Activated effector memory CD4-positive, alpha-beta T cell treated with Interleukin-2 at 50 U/mL for 16 hours (primary cell): ENCODE measurements at places on chromosomes 2 and 18.

DNA sequence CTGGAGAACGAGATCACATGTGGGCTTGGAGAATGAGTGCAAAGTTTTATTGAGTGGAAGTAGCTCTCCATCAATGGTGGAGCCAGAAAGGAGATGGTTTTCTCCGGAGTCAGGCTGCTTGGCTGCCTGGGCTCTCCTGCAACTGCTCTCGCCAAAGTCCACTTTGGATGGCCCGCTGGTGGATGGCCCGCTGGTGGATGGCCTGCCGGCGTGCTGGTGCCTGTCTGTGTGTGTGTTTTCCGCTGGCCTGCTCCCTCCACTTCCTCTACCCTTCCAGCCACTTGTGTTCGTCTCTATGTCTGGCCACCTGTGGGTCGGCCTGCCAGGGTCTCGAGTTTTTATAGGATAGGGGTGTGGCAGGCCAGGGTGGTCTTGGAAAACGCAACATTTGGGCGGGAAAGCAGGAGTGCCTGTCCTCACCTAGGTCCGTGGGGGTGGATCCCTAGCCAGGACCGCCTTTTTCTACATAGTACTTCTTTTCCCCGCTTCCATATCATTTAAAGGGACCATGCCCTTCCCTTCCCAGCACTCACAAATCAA lies 1292.1 kb upstream of the PIK3C3 start:
- no peak for DNase-seq

- no peak for DNase-seq
Observed at GRCh38 chr2:223952280-223952968, 4.8 kb upstream of the MRPL44 start.

GRCh38 chr2:3876221-3876620 lies 172.8 kb downstream of the DCDC2C start:
- DNase-seq, result no peak

- DNase-seq, result no peak
Observed at GRCh38 chr2:205543937-205544702, 138.2 kb upstream of the NRP2 start.

DNA sequence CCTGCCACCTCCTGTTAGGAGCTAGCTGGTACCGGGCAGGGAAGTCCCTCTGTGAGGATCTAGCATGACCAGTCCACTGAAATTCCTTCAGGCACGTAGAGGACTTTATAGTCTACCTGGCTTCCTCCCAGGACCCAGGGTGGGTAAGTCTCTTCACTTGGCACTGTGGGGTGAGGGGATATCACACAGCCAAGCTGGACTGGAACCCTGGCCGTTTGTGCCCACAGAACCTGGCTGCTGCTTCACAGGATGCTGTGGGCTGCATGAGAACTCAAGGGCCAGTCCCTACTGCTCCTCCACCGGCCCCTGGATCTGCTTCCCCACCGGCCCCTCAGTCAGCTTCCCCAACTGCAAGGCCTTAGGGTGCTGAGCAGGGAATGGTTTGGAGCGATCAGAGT lies 35.8 kb downstream of the HS1BP3 start:
- no peak for DNase-seq

DNA sequence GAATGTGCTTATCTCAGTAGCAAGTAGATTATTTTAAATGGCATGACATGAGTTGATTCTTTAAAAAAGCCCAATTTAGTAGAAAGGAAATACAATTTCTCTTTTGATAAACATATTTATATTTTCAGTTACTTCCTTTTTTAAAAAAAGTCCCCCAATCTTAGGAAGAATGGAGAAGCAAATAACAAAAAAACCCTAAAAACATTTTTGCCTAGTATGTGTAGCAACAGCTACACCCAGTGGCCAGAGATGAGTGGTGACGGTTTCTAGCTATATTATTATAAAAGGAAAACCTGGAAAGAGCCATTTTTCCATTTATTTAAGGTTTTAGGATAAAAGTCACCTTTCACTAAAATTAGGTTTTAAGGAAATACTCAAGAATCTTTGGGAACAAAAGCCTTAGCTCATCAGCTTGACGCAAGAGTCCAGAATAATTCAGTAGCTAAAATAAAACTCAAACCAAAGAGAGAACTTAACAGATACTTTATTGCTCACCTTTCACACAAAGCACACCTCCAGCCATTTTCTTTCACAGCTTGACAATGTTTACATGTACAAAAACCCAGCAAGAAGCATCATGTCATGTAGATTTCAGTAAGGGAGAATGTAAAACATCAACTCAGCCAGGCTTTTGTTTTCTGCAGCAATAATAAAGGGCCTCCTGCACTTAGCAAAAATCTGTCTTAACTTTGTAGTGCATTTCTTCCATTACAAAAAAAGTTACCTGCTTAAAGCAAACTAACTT lies 15.7 kb downstream of the FAM98A start:
- DNase-seq, result no peak

GRCh38 chr18:4181086-4181485 lies 274.0 kb downstream of the DLGAP1 start:
- no peak for DNase-seq

DNA sequence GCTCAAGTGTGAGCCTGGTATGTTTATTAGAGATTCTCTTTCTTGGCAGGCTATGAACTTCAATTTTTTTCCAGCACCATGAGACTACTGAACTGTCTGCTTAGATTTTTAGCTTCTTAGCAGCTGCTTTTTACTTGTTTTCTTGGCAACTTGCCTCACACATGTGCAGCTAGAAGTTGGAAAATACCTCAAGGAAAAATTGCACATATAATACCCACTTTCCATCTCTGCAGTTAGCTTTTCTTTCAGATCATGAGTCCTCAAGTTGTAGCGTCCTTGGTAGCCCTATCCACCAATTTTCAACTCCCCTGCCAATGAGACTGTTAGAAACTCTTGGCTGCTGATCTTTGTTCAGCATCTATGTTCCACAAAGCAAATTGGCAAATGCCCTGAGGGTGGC lies 302.1 kb downstream of the HRH4 start:
- no peak for DNase-seq

DNA sequence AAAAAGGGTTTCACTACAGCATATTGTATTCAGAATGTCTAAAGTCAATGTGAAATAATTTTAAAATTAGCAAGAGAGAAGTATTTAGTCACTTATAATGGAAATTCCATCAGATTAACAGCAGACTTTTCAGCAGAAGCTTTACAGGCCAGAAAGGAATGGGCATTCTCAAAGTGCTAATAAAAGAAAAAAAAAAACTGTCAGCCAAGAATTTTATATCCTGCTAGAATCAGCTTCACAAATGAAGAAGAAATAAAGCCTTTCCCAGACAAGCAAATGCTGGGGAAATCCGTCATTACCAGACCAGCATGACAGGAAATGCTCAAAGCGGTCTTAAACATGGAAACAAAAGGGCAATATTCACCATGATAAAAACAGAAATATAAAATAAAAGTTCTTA lies 18.8 kb downstream of the LMAN1 start:
- no peak for DNase-seq

- no peak for DNase-seq
Observed at GRCh38 chr2:102040229-102040628, 48.5 kb downstream of the IL1R2 start.

DNA sequence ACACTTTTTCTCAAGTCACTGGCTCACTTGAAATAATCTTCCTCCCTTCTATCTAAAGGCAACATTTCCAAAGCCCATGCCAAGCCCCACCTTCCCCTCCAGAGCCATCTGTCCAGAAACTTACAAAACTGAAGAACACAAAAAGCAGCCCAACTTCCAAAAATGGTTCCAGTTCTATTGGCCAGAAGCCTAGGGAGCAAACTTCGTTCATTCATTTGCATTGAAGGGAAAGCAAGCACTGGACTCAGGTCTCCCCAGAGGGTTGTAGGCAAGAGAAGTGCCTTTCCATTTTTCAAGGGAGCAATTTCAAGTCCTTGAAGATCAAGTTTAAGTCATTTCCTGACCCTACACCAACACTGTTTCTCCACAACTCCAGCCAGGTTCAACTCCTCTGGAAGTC lies 585.0 kb downstream of the BCL11A start:
- no peak for DNase-seq

DNA sequence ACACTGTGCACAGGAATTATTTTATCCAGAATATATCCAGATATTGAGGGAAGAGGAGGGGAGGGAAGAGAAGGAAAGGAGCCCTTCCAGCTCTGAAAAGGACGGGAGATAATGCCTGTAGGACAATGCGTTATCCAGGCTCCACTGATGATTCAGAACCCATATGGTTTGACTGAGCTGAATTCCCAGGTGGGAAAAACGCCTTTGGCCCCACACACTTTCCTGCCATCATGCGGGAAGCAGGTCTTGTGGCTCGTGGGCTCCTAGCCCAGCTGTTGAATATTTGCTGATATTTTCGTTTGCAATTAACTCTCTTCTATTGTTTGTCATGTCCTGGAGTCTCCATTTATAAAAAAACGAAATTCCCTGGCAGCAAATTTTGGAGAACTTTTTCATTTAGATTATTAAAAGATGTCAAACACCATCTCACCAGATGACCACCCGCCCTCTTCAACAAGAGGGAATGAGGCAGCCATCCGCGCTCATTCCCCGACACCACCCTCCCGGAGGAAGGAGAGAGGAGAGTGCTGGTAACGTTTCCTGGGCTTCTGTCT lies 8.9 kb downstream of the COL6A3 start:
- DNase-seq, result no peak

GRCh38 chr18:11667578-11667977 lies 21.5 kb upstream of the GNAL start:
- no peak for DNase-seq

- no peak for DNase-seq
Observed at GRCh38 chr18:55252053-55252675, 292.9 kb upstream of the CCDC68 start.

DNA sequence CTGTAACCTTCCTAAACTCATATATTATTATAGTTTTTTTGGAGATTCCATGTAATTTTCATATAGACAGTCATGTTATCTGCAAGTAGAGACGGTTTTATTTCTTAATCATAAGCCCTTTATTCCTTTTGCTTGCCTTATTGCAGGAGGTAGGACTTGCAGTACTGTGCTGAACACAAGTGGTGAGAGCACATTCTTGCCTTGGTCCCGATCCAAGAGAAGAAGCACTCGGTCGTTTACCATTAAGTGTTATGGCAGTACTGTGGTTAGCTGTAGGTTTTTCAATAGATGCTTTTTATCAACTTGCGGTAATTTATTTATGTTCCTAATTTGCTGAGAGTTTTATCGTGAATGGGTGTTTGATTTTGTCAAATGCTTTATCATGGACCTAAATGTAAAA lies 305.7 kb downstream of the DYSF start:
- no peak for DNase-seq

DNA sequence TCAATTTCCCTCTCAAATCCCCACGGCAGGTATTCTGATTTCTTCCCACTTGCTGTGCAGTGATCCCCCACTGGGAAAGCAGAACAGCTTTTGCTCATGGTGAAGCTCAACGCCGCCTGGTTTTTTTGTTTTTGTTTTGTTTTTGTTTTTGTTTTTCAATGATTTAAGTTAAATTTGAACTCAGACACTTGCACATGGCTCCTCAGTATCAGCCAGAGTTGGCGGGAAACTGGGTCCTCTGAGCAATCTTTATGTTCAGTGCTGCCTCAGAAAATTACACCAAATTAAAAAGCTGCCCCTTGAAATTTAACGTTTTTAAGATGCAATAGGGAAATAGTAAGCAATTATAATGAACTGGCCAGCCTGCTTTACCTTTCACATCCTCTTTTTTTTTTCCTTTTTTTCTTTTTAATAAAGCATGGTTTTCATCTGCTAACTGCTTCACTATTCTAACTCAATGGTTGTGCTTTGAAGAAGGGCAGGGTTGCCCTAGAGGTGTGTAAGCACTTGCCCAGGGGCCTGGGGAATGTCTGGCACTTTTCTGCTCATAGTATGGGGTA lies 277.0 kb upstream of the HNRNPA3 start:
- no peak for DNase-seq

DNA sequence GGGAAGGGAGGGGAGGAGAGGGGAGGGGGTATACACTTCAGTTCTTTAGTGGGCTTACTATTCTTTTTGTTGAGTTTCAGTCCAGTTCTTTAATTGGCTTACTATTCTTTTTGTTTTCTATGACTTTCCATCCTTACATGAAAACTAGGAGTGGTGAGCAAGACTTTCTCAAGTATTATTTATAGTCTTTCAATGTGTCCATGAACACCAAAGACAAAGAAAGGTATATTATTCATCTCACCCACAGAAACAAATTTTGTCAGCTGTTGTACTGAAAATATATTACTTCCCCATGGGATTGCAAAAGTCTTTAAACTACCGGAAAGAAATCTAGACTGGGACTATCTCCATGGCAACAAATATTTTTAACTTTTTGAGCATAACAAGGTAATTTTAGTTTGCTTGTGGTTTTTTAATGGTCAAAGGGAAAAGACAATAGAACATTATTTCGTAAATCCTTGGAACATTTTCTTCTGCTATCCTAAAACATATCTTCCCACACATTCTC lies 17.6 kb downstream of the ADAM17 start:
- no peak for DNase-seq

DNA sequence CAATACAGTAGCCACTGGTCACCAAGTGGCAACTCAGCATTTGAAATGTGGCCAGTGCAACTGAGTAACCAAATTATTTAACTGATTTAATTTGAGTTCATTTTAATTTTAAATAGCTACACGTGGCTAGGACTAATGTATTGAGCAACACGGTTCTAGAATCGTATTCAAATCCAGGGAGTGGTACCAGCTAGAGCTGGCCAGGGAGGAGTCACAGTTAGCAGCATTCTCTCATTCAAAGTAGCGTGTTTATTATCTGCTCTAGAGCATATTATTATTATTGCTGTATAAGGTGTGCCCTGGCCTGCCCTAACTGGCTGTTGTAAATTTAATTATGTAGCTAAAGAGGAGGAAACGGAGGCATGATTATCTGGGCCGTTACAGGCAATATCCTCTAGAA lies 92.9 kb downstream of the GALNT3 start:
- DNase-seq, result no peak

DNA sequence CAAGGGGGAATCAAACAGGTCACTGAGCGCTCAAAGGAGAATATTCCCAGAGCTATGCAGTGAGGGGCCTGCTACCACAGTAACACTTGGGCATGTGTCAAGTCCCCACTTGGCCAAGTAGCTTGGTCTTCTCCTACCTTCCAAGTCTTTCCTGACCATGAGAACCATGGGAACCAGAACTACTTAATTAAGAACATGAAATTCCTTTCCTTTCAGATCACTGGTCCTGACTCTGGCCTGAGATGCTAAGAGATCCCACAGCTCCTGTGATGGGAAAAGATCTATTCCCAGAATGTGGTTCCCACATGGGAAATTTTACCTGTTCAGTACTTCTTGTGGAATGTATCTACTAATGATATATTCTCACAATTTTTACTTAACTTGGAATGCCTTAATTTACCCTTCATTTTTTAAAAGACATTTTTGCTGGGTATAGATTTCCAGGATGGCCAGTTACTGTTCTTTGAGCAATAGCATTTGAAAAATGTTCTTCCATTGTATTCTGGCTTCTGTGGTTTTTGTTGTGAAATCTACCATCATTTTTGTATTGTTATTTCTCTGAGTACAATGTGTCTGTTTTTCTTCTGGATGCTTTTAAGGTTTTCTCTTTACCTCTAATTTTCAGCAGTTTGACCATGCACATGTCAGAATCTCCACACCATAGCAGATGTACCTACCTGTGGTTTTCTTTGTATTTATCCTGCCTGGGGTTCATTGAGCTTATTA lies 37.9 kb downstream of the KCNIP3 start:
- no peak for DNase-seq

- DNase-seq, result no peak
Observed at GRCh38 chr2:185608799-185609198, 129.8 kb upstream of the FSIP2 start.

- DNase-seq, result no peak
Observed at GRCh38 chr2:15795426-15795825, 144.9 kb upstream of the MYCN start.
